Smooth muscle cell of the brain vasculature (primary cell): ENCODE measurements at places on chromosomes 3 and 15.
A peak's percentile ranks its signal among the peaks of the same experiment; 100 is the strongest.

GRCh38 chr3:18812316-18812715, 336.0 kb upstream of the KCNH8 start:
- no peak for DNase-seq

GRCh38 chr3:139443186-139443585, 33.1 kb downstream of the RBP2 start:
- no peak for DNase-seq

DNA sequence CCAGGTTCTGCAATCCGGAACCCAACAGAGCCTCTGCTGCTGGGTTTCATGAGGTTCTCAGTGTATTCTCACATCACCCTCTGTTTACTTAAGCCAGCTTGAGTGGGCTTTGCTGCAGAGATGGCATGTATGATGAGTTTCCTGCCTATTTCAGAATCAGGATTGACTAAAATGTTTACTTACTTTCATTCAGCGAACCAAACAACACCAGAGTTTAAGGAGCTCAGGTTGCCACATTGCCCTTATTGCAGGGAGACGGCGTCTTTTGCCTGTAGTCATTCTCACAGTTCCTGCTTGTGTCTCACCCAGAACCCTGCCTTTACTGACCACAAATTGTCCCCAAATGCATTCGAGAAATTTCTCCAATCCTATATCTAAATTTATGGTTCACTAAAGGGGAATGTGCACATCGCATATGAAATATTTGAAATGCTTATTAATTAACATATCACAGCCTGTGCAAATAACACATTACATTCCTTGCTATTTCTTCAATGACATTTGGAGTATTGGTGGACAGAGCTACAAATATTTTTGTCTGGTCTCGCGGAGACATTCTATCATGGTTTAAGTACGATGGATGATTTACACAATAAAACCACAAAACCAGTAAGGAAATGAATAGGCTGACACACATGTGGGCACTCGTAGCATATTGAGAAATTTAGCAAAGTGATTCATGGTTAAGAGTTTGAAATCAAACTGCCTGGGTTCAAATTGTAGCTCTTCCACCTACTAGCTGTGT, 377.2 kb upstream of the CFAP20DC start:
- no peak for DNase-seq

DNA sequence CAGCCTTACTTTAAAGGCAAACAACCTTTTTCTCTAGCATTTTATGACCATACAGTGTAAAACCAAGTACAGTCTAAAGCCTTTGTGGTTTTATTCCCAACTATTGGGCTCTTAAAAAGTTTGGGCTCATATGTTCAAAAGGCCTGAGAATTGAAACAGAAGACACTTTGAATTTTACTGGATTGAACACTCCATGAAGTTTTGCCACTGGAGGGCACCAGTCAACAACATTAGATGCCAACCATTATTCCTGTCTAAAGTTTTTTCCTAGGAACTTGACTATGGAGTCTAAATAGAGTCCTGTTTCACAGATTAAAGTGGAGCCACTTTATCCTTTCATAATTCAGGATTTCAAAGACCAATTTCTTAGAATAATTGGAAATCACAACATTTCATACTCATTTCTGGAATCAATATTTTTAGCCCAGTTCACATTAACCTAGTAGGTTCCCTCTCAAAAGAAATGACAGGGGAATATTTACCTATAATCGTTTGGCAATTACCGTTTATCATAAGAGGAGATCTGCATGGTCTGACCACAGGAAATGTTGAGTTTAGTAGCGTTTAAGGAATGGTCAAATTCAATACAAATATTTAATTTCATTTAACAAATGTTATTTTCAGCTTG, 244.1 kb upstream of the PDZRN3 start:
- peak; percentile 10 for DNase-seq

GRCh38 chr3:14110699-14111098, 14.0 kb downstream of the CHCHD4 start:
- DNase-seq, result no peak

GRCh38 chr15:96158938-96159337, 171.6 kb upstream of the NR2F2 start:
- no peak for DNase-seq

GRCh38 chr15:89192766-89193165, 28.6 kb downstream of the RLBP1 start:
- DNase-seq, result no peak

GRCh38 chr15:89391685-89392257, 57.1 kb upstream of the POLG start:
- DNase-seq, result no peak

DNA sequence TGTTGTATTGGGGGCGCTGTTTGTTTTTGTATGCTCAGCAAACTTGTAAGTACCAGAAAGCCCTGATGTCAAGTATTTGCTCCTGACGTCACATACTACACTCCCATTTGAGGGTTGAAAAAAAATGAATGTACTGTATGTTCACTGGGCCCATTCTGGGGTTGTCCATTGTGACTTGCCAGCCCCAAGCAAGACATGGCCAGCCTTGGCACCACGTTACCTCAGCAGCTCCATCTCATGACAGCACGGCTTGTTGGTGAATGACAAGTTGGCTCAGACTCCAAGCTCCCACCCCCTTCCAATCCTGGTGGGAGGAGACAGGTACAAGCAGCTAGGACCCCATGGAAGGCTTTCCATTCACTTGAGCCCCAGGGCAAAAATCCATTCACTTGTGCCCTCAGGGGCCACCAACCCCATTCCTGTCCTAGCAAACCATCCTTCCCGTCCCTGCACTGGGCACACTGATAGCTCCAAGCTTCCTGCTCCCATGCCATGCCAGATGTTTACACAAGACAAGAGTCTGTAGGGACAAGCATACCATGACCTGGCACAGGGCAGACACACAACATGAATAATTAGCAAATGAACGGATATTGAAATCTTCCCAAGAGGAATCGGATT, 1.6 kb downstream of the PHGR1 start:
- no peak for DNase-seq

DNA sequence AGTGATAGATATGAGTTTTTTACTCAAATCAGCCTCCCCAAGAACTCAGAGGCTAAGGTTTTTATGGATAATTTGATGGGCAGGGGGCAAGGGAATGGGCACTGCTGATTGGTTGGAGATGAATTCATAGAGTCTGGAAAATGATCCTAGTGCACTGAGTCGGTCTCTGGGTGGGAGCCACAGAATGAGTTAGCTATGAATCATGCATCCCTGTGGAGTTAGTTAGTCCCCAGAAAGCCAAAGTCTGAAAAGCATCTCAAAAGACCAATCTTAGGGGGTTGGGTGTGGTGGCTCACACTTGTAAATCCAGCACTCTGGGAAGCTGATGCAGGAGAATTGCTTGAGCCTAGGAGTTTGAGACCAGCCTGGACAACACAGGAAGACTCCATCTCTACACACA, 516.1 kb downstream of the AGBL1 start:
- no peak for DNase-seq

DNA sequence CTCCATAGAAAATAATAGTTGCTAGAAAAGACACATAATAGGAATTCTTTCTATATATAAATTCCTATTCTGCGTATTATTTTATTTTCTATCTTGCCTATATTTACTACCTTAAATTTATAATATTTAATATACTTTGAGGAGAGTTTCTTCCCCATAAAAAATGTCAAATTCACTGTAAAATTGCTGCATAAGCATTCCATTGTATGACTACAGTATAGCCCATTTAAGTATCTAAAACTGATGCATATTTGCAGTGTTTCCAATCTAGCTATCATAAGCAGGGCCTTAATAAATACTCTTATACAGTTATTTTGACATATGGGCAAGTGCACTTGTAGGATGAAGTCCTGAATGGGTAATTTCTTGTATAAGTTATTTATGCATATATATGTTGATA, 1088.6 kb upstream of the EPHA6 start:
- no peak for DNase-seq

- no peak for DNase-seq
These were observed 71.5 kb downstream of the SEMA5B start for GRCh38 chr3:122955916-122956692.

DNA sequence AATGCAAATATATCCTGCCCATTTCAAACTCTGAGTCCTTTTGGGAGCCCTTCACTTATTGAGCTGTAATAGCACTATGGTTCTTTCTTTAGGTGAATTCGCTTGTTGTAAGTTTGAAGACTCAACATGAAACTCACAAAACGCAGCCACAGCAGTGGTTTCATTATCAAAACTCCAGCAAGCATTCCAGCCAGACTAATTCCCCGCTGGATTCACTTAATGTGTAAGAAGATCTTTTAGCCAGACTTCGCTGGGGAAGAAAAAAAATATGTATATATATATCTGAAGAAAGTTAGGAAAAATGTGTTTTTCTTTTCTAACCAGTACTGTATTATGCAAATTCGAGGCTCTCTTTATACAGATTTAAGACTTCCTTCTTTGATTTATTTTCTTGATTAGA, 241.1 kb downstream of the WNT5A start:
- peak; percentile 15 for DNase-seq

DNA sequence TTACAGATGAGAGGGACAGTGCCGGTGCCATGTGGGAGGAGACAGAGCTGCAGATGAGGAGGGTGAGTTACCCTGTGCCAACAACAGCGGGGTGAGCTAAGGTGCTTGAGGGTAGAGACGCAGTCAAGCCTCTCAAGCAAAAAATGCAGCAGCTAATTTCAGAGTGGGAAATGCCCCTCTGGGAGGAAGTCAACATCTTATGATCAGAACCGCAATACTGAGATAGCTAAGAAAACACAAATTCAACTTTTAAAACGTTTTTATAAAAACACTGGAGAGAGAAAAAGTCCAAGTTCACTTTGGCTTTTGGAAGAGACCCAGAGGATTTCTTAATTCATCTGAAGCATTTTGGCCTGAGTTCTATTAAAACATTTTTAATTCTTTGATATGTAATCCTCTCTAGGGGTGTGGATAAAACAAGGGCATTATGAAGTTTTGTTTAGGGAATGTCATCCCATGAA, 319.2 kb downstream of the SLC9A9 start:
- no peak for DNase-seq

DNA sequence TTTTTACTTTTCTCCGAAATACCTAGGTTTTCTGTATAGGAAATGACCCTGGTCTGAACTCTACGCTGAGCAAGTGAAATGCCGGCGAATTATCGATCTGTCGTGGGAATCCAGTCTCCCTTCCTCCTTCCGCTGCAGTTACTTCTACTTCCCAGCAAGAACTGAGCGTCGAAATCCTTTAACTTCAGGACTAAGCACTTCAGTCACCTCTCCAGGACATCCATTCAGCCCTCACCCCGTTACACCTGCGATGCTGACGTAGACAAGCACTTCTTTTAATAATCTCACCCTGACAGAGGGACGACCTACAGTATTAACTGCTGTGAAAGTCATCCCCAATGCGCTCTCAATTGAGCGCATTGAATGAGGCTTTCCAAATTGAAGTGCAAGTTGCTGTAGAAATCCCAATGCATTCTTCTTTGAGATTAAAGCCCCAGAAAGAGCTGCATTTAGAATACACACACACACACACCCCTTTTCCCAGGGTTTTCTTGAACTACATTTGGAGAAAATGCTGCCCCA, 1.3 kb downstream of the TOP2B start:
- DNase-seq, result no peak

DNA sequence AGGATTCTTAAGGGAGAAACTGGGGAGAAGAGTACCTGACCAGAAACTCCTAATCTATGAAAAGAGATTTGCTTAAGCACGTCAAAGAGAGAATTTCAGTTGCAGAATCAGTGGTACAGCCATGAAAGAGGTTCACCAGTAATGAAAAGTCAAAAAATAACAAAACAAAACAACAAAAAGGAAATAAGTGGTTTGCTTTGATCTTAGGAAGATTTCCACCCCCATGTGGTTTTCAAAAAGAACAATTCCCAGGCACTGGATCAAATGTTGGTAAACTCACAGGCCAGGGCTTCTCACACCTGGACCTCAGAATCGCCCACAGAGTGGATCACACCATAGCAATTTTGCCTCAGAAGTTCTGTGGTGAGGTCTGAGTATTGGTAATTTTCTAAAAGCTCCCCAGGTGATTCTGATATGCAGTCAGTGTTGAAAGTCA, 67.5 kb downstream of the TMEM39A start:
- DNase-seq, result no peak

- no peak for DNase-seq
These were observed 36.2 kb upstream of the CFAP20DC start for GRCh38 chr3:59085976-59086375.

DNA sequence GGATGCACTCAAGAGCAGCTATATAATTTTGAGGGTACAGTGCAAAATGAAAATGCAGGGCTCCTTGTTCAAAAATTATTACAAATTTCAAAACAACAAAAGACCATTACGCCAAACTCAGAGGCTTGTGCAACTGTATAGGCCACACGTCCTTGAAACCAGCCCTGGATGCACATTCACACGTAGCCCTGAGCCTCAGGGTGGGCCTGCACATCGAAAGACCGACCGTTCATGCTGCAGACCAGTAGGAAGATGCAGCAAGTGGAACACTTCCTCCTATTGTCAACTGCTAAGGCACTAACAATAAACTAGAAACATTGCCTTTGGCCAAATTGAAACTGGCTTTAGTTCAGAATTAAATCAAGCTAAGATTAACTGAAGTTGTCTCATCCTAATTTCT, 174.7 kb downstream of the SHOX2 start:
- no peak for DNase-seq

DNA sequence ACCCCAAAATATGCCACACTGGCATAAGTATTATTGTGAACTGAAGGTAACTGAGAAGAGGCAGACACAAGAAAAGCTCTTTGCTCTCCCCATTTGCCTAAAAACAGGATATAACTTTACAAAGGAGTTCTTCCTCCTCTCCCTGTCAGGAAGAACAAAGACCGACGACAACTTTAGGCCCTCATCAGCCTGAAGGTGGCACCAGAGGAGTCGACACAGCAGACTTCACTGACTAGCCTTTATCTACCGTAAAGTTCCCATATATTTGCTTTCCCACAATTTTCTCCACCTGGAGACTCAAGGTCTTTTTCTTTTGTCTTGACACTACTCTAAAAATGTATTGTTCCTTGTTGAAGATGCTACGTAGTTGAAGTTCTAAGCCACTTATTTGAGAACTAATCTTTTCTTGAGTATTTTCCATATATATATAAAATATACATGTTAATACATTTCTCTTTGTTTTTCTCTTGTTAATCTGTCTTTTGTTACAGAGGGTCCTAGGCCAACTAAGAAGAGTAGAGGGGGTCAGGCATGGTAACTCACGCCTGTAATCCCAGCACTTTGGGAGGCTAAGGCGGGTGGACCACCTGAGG, 16.2 kb upstream of the XIRP1 start:
- DNase-seq, result no peak

DNA sequence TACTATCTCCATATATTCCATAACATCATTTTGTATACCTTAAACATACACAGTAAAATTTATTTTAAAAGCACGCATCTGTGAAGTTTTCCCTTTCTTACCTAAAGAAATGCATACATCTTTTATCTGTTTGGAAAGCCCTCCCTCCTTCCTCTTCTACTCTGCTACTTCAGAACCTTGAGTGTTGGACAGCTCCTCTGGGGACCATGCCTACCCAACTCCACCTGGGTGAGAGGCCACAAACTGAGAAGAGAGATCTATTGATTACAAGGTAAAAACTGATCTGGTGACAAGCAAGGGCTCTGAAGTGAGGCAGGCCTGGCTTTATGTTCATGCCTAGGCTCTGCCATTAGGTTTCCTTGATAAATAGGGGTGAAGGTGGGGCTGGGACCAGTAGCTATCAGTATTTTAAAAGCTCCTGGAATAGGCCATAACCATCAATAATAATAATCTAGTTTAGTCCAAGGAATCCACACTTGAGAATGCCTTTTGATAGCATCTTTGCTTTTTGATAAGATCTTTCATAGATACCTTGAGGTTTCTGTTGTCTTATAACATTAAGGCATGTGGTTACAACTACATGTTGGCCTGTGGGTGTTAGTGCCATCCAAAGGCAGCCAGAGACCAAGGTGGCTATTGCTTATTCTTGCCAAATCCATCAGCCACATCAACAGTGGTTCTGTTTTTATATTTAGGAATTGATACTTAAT, 148.8 kb downstream of the KCNMB2 start:
- no peak for DNase-seq
